Hindlimb muscle (tissue), 1 donor: ENCODE measurements at places on chromosomes 7 and 10. TPM values are rescaled to one million over a fixed set of nuclear protein-coding genes. Genes with fewer than 3 reads are reported as not detected.

The PALD1 gene
- 22.7 TPM for polyA plus RNA-seq

The CDHR3 gene
- 14.9 TPM for polyA plus RNA-seq

The ACTL6B gene
- polyA plus RNA-seq = not detected

- DNase-seq = no peak
Observed at GRCh38 chr10:84801916-84802315, 473.5 kb downstream of the CCSER2 start.

The TUBB8 gene
- polyA plus RNA-seq = not detected

- DNase-seq = no peak
Observed at GRCh38 chr10:132392811-132393694, 3.9 kb upstream of the PWWP2B start.

DNA sequence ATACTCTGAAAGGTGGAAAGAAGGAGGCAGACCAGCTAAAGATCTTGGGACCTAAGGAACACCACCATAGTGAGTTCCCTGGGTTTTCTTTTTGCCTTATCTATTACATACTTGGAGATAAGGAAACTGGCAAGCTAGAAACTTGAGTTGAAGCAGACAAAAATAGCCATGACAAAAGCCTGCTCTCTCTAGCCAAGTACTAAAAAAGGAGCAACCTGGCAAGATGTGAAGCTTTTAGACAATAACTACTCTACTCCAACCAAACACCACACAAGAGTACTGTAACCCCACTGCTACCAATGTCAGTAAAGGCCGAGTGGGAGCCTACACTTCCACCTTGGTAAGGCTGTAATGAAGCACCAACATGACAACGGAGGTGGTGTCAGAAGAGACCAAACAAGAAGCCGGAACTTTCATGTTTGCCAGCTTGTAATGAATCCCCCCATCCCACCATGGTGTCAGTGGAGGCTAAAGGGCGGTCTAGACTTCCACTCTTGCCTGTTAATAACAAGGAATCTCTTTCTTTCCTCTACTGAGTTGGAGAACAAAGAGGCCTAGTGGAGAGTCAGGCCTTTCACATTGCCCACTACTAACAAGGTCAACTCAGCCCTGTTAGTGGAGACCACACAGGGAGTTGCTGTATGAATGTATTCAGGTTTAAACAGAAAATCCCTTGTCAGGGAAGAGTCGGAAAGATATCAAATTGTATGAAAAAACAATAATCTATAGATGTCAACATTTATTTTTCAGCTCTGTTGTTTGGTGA is 55.8 kb upstream of the DYNC1I1 start:
- DNase-seq = no peak

DNA sequence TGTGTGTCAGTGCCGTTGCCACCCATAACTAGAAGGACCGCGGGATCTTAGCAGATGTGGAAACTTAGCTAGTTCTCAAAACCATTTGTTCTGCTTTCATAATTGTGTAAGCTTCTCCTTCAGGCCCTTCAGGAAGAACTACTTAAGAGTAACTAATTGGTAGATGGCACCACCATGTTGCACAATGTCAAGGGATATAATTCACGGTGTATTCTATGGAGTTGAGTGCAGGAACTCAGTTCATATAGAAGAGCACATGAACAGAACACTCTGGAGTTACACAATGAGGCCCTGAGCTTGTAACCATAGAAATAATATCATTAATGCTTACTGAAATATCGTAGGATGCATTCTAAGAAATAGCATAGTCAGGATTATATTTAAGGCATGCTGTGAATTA is 126.5 kb upstream of the GAD2 start:
- no peak for DNase-seq

- no peak for DNase-seq
Observed at GRCh38 chr10:27660268-27660667, 85.4 kb downstream of the MKX start.

The C10orf67 gene
- polyA plus RNA-seq = not detected

The AMZ1 gene
- polyA plus RNA-seq = 0.67 TPM

DNA sequence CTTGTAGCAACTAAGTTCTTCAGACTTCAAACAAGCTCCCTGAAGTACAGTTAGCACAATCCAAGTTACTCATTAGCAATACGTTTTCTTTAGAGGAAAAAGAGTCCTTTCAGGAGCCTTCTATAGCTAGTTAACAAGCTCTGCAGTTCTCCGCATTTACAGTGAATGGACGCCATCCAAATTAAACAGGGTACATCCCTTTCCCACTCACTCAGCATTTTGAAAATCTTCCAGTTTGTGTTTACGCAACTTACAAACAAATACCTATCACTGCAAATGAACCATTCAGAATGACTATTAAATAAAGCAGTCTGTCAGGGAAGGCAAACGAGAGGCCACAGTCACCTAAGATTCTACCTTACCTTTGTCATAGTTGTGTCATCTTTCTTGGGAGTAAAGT is 84.5 kb downstream of the RNF32 start:
- DNase-seq = no peak

- no peak for DNase-seq
Observed at GRCh38 chr7:151087245-151088018, 1.2 kb downstream of the AGAP3 start.

DNA sequence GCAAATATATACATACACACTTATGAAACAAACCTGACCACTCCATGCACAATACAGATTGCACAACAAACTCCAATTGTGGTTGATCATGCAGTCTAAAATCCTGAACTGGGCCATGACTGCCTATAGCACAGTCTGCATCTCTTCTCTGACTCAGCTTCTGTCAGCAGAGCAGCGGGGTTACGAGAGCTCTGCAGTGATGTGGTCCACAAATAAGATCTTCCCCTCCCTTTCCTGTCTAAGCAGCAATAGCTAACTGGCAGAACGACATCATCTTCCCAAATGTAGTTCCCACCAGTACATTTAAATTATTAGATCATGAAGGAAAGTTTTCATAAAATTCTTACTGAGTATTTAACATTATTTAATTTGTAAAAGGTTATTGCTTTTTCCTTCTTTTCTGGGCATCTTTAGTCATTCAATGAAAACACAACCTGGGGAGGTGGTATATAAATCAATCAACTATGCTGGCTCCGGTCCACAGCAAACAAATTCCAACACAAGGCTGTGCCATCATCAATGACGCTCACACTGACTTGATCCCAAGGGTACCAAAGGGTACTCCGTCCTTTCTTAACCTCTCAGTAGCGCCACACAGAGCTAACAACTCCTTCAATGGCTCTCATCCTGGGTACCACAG is 17.1 kb downstream of the ARHGAP21 start:
- no peak for DNase-seq

GRCh38 chr7:29140873-29141468 is 5.4 kb downstream of the CPVL start:
- DNase-seq = no peak

DNA sequence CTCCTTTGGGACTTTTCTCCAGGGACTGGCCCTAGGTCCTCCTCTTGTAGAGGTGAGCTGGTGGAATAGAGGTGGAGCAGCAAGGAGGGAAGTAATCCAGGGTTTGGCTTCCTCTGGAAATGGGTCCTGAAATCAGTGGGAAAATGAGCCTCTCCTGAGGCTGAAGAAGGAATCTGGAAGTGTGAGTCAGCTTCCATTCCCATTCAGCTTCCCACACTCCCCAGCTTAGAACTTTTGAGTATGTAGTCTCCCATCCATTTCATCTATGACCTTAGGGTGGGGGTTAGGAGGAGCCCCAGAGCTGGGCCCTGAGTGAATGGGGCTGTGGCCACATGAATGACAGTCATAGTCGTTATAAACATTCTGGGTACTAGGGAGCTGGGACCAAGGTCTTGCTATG is 17.7 kb downstream of the LDB1 start:
- DNase-seq = no peak

The SORCS1 gene
- polyA plus RNA-seq = 4.7 TPM

DNA sequence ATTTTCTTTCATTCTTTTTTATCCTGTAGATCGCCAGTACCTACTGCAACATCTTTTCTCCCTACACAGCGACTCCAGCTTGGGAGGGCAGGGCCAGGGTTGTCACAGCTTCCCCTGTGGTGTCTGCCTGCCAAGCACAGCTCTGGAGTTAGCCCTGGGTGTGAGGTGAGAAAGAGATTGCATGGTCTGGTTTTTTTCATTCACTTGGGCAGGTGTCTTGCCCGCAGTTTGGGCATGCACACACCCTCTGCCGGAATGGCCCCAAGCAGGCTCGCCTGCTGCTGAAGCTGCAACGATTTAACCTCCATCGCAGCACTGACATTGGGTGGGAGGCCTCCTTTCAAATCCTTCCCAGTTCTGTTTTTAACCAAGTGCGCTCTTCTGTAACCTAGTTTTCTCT is 132.8 kb downstream of the WNT2 start:
- no peak for DNase-seq

DNA sequence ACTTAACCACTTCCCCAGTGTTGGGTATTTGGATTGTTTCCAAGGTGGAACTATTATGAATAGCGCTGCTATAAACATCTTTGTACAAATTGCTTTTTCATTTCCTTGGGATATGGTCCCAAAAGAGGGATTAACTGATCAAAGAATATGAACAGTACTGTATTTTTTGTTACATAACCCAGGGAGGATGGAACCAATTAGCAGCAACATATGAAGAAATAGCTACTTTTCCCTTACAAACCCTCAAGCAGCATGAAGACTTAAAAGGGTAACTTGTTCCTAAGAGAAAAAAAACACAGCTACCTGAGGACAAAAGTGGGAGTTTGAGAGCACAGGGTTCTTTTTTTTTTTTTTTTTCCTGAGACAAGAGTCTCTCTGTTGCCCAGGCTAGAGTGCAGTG is 13.1 kb upstream of the TLX1 start:
- no peak for DNase-seq

DNA sequence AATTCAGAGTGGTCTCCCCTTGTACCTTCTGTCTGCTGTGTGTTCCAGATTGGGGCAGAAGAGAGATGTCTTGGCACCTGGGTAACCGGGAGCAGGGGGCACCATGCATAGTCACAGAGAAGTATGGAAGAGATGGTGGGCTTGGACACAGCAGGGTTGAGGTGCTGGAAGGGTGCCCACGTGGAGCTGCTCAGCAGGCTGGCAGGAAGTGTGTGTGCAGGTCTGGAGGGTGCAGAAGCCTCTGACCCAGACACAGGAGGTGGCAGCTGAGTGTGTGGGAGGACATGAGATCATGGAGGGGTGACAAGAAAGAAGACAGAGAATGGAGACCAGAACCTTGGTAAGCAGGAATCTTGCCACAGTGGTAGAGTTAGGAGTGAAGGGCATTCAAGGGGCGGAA is 42.3 kb upstream of the DUSP5 start:
- no peak for DNase-seq

DNA sequence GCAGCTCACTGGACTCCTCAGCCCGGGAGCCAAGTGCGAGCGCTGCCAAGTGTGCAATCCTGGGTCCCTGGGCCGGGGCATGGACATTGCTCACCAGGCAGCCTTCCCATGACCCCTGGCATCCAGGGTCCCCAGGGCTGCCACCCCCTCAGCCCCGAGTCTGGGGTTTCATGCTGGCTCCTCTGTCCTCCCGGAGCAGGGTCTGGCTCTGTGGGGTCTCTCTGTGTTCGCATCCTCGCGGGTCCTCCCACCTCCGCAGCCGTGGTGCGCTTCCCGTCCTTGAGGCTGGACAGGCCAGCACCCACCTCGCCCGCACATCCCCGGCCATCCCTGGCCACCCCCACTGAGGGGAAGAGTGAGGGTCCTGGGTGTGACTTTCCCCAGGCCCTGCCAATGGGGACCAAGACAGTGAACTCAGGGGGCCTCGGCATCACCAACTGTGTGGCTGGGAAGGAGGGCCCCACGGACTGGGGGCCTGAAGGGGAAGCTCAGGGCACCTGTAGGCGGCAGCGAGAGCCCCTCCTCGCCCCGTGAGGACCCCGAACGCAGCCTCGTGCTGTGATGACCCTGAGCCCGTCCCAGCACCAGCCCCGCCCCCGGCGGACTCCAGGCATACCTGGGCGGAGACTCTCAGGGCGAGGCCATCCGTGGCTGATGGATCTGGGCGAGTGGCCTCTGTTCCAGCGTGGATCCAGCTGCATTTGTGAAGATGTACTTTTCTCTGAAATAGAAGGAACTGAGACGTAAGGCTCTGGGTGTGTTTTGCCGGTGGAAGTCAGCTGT is 50.3 kb upstream of the CFAP46 start:
- DNase-seq = no peak
